ENCODE measurements at places on chromosomes 3 and 15. TPM values are rescaled to one million over a fixed set of nuclear protein-coding genes. Genes with fewer than 3 reads are reported as not detected.

TM2D3 gene
- total RNA-seq = 57.1 TPM

DRD3 gene
- not detected for total RNA-seq

TLR9 gene
- 0.50 TPM for total RNA-seq

CDHR4 gene
- total RNA-seq = not detected

UQCC5 gene
- 21.6 TPM for total RNA-seq

IGSF10 gene
- not detected for total RNA-seq

LCTL gene
- total RNA-seq = not detected

ISL2 gene
- total RNA-seq = not detected

AADACL2 gene
- total RNA-seq = not detected

POPDC2 gene
- 1.4 TPM for total RNA-seq

PRR20G gene
- total RNA-seq = not detected

KY gene
- not detected for total RNA-seq

CFAP161 gene
- total RNA-seq = not detected

GPR62 gene
- not detected for total RNA-seq

PTH1R gene
- not detected for total RNA-seq
